ENCODE measurements at places on chromosomes 1 and 21.

DNA sequence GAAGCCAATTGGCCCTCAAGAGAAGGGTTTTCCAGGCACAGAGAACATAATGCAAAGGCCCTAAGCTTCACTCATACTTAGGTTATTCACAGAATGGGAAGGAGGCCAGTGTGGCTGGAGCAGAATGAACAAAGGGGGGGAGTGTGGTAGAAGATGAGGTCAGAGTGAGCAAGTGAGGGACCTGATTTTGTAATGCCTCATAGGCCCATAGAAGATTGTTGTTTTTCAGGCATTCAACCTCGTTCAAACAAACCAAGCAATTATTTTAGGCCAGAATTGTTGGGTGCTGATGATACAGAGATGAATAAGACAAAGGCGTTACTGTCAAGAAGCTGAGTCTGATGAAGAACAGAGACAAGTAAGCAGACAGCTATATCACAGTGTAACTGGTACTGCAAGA lies 54.5 kb upstream of the RAP1A start:
- DNase-seq, result no peak

DNA sequence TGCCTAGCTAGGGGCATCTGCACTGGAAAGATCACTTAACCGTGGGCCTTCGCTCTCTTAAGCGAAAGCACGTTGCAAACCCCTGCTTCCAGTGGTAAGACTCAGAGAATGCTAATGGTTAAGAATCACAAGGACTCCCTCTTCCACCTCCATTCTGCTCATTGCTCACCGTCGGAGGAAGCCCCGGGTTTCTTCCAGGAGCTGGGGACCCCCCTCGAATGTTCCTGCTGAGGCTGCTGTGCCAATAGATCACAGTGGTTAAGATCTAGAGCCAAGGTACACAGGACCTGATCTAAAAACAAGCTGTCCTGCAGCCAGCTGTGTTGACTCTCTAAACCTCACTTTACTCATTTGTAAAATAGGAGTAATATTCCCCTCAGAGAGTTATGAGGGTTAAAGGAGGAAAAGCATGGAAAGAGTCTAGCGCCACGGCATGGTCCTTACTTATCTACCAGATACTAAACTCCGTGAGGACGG lies 765 bp downstream of the VAMP3 start:
- DNase-seq, result no peak

- DNase-seq, result no peak
Observed at GRCh38 chr1:107110326-107110725, 30.5 kb upstream of the NTNG1 start.

DNA sequence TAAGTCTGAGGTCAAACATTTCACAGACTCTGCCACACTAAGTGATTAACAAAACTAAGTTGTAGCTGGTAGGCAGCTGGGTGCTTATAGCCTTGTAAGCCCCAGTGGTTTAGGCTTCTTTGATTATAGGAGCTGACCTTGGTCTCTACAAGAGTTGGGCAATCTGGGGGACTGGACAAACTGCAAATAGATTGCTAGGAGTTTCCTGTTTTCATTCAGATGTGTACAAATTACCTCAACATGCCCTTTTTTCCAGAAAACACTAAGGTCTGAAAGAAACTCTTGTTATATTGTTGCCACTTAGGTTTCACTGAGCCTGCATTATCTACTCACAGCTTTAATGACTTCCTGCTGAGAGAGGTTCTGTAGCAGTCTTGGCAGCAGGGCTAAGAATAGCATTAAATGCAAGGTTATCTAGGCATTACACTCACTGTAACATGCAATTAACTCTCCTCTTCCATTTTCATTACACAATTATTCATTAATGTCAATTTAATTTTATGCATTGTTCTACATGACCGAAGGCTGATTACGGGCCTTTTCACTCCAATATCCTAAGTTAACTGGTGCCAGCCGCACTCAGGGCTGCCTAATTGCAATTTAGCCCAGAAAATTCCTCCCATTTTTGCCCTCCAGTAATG lies 314.0 kb downstream of the LMO4 start:
- DNase-seq, result no peak

GRCh38 chr1:243719476-243719875 lies 130.6 kb downstream of the AKT3 start:
- no peak for DNase-seq

DNA sequence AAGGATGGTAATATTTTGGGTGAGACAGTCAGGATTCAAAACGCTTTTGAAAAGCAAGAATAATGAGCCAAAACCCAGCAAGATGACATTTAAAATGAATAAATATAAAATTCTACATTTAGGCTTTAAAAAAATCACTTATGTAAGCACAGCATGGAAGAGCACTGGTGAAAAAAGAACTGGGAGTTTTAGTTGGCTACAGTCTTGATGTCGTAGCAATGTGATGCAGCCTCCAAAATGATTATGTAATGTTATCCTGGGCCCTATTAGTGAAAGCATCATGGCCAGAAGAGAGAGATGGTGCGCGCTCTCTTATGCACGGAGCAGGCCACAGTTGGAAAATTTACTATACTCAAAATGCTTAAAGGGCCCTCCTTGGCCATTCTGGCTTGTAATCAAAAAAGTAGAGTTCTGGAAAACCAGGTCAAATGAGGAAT lies 5.1 kb downstream of the KCNJ9 start:
- no peak for DNase-seq

DNA sequence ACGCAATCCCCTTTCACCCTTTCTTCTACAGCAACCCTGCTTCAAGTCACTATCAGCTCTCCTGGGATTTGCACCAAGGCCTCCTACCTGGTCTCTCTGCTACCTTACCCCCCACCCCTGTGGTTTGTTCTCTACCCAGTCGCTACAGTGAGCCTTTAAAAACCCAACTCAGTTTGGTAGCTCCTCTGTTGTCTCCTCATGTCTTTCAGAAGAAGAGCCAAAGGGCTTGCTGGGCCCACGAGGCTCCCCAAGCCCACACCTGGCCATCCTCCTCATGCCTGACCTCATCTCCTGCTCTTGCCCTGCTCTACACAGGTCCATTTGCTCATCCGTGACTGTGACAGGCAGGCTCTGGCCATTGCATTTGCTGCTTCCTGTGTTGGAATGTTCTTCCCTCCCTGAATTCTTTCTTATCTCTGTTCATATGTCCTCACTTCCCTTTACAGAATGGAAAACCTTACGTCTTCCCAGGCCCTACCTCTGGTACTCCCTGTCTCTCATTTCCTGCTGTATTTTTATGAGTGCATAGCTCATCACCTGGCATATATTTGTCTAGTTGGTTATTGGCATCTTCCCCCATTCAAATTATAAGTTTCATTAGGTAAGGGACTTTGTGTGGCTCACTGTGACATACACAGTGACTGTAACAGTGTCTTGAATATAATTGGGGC lies 3.3 kb downstream of the RGS16 start:
- no peak for DNase-seq

DNA sequence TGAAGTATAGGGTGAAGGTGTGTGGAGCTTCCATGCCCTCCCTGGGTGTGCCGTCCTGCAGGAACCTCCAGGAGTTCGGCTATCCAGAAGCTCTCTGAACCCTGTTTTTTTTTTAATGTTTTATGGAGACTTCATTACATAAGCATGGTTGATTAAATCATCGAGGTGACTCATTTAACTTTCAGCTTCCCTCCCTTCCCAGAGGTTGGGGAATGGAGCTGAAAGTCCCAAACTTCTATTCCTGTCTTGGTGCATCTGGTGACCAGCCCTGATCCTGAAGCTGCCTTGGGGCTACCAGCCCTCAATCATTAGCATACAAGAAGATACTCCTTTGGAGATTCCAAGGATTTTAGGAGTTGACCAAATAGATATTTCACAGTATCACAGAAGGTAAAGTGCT lies 9.5 kb downstream of the RRP15 start:
- no peak for DNase-seq

DNA sequence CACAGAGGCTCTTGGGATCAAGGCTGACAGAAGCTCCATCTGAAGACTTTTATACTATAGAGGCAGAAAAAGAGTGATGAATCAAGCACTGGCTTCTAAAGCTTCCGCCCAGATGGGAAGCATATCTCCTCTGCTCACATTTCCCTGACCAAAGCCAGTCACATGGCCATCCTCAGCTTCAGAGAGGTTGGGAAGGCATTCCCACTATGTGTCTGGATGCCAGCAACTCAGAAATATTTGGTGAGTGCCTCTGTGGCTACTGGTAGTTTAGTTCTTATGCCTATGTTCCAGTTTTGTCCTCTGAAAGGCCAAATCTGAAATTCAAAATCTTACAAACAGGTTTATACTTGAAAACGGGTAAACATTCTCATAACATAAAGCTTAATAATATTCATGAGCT lies 9.9 kb upstream of the DISC1 start:
- DNase-seq, result no peak

DNA sequence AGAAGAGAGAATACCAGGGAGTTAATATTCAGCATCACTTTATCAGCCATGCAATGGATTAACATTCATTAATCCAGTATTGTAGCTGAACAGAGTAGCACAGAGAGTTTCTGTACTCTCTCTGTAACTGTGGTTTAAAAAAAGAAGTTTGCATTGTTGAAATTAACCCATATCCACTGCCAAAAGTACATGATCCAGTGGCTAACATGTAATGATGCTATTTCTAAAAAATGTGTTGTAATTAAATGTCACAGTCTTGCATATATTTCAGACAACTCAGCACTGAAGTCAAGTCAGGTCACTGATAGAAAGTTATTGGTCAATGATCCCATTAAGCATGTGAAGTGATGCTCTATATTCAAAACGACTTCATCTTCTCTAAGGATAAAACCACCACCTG lies 141.3 kb downstream of the NRIP1 start:
- DNase-seq, result no peak

DNA sequence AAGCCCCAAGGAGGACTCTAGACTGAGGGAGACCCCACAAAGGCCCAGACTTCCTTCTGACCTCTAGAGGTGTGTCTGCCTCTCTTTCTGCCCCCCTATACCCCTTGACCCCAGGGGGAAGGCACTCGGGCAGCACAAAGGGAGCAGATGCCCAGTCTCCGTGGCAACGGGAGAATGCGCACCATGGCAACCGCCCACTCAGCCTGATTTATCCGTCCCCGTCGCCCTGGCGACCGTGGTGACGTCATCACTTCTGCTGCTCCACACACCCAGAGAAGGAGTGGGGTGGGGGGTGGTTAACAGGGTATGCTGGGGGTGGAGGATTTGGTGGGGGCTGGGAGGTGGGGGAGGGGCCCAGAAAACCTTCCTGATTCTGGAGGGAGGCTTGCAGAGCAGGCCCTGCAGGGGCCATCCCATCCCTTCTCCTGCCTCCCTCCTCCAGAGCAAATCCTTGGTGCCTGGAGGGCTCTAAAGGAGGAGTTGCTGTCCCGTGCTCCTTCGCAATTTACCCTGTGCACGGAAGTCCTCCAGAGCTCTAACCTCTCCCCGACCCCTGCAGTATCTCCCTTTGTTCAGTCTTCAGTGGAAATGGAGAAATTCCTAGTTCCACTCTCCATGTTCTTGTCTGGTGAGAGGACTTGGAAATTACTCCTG lies 6.3 kb downstream of the CELF3 start:
- no peak for DNase-seq

- no peak for DNase-seq
Observed at GRCh38 chr1:87170157-87170556, 158.5 kb upstream of the LMO4 start.

- no peak for DNase-seq
Observed at GRCh38 chr1:45836451-45836850, 33.0 kb downstream of the MAST2 start.

GRCh38 chr1:1441002-1441888 lies 5.8 kb downstream of the VWA1 start:
- no peak for DNase-seq

GRCh38 chr21:42633858-42634257 lies 19.6 kb upstream of the PDE9A start:
- DNase-seq, result no peak

DNA sequence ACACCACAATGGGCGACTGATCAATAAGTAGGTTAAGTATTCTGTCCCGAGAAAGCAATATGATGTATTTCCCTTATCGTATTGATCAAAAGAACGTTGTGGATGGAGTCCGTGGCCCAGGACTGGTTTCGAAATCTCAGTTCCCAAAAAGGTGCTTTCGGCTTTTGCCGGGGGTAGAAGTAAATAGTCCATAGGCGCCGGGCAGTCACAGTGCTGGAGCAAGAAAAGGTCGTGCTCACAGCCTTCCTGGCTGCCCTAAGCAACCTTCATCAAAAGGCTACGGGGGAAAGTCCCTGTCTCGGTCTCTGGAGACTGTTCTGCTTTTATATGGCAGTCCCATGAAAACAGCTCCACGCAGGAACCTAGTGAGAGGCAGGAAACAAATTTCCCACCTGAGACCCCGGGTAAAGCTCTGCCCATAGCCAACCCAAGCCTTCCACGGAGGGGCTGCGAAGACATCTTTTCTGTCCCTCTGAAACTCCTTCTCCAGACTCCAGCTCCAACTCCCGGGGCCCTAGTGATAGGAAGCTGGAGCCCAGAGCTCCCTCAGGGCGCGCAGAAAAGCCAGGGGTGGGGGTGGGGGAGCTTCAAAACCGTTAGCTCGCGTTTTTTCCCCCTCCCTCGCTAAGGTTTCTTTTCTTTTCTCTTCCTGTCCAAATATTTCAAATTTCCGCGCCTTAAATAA lies 7.0 kb downstream of the CDKN2C start:
- DNase-seq, result no peak

DNA sequence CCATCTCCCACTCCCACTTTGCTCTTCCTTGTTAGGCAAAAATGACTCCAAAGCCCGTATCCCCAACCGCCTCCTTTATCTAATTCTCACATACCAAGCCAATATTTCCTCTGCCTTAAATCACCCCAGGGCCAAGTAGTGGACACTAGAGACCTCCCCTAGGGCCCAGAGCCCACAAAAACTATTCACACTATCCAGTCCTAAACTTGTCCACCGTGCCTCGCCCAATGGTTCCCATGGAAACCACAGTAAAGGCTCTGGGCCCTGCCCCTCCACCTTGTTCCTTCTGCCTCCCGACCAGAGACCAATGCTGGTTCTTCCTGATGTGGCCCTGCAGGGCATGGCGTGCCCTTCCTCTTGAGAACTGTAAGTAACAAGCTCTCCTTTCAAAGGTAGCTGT lies 11.8 kb downstream of the CFAP107 start:
- no peak for DNase-seq

DNA sequence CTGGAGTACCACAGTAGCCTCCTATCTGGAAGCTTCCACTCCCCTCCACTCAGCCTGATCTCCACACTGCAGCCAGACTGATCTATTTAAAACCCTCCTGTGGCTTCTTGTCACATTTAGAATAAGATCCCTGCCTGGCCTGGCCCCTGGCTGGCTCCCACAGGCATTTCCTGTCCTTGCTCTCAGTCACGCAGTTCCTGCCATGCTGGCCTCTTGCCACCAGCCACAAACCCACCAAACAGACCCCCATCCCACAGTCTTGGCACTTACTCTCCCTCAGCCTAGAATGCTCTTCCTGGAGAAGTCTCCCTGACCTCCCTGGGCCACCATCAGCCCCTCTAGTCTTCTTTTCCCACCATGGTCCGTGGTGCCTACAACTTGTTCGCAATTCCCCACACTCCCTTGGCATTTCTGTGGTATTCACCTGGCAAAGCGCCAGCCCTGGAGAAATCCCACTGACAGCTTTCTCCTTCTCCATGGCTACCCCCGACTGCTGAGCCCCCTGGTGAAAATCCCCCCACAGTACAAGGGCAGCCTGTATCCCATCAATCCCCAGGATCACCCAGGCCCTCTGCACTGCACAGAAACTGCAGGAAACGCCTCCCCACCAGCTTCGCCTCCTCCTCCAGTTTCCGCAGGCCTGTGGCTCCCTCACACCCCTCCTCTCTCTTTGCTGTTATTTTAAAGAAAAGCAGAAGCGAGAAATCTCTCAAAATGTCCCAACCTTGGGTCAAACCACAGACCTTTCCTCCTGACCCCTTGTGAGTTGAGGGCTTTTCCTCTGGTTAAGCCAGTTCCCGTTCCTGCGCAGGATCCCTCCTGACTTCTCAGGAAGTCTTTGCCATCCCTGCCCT lies 94.5 kb downstream of the SYT2 start:
- no peak for DNase-seq
